ENCODE measurements at places on chromosomes 4 and X.

GRCh38 chrX:30812326-30812725, 76.7 kb downstream of the TAB3 start:
- DNase-seq: no peak

DNA sequence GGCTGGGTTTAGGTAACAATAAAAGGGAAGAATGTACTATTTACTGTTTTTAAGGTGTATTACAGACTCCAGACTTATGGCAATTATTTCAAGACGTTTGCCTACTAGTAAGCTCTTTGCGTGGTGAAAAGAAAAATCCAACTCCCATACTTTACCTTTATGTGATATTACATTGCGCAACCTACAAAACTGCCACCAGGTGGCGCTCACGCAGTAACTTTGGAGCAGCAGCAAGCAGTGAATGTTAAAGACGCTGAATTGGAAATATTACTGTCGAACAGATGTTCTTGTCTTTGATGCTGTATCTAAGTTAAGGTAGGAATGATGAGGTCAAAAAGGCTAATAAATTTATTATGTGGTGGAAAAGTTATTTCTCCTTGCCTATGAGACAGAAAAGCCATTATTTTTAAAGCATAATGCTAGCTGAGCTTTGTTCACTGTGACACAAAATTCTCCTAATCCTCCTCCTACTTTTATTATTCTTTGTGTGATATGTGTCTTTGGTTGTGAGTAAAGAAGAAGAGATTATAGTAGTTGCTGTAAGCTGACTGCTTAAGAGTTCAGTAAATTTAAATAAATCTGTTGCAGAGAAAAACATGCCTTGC, 1099.8 kb upstream of the TENM3 start:
- DNase-seq: peak; percentile 77

DNA sequence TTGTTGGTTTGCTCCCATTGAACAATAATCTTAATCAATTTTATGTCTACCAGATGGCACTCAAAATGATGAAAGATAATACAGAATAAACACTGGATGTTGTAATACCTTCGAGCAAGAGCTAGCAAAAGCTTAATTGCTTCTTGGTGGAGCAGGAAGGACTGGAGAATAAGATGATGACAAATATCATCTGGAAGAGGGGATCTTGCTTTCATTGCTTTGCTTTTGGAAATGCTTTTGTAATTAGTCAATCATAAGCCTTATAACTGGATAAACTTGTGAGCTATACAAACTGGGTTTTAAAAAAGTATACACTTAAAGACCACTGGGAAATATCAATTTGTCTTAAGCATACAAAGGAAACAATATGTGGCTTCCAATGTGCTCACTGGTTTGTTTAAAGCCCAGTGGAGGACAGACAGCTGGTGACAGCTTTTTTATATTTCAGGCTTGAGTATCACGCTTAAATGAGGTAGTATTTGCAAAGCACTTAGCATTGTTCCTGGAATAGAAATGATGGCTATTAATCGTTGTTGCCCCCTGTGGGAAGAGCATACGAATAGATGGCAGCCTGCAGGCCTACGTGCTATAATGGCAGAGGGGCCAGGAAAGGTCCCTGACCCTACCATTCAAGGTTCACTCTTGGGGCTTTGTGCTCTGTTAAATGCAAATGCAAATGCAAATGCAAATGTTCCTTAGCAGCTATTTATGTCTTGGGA, 61.2 kb downstream of the TMEM150C start:
- no peak for DNase-seq

DNA sequence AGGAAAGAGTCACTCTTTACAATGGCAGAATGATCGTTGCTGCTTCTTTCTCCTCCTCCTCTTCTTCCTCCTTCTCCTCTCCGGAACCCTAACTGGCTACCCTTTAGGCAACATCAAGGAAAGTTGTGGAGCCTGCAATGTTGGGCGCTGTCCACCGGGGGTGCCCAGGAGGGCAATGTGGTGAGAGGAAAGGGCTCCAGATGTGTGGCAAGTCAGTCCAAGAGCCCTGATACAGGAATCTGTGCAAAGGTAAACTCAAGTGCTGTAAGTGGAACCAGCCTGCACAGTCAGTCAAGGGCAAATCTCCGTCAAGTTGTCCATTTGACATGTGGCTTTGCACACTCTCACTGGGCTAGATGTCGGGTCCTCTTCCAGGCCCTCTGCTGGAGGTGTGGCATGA, 2.8 kb downstream of the RTL5 start:
- DNase-seq: no peak

GRCh38 chr4:130422261-130422660, 1326.3 kb downstream of the C4orf33 start:
- no peak for DNase-seq

DNA sequence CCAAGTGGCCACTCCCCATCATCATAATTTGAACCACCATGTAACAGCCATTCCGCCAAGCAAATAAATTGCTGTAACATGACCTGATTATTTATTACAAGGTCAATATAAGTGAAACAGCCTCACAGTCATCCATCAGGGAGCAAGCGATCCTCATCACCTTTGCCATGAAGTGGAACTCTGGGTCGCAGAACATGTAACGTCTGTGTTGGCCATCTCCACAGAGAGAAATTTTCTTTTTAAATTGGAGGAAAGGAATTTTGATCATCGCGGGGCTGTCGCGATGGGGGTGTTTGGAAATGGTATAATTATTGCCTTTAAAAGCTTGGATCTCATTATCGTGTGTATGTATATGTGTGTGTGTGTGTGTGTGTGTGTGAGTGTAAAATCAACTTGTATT, 90.2 kb downstream of the SHOX start:
- DNase-seq: no peak

GRCh38 chrX:10990976-10991375, 120.2 kb upstream of the HCCS start:
- DNase-seq: no peak

- DNase-seq: no peak
Observed at GRCh38 chrX:102599951-102600579, 750 bp downstream of the ARMCX5 start.

- DNase-seq: no peak
Observed at GRCh38 chrX:36869457-36869856, 138.7 kb upstream of the FAM47C start.

- DNase-seq: no peak
Observed at GRCh38 chrX:72125331-72126047, 6.2 kb downstream of the RTL5 start.

GRCh38 chrX:51098046-51098445, 187.5 kb downstream of the BMP15 start:
- DNase-seq: no peak

DNA sequence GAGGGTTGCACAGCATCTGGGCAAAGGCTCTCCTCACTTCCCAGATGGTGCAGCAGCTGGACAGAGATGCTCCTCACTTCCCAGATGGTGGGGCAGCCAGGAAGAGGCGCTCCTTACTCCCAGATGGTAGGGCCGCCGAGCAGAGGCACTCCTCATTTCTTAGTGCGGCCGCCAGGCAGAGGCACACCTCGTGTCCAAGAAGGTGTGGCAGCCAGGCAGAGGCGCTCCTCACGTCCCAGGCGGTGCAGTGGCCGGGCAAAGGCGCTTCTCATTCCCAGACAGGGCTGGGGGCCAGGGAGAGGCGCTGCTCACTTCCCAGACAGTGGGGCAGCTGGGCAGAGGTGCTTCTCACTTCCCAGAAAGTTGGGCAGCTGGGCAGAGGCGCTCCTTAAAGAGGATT, 48.8 kb downstream of the ZNF732 start:
- no peak for DNase-seq

- no peak for DNase-seq
Observed at GRCh38 chr4:55762819-55763218, 56.8 kb upstream of the EXOC1L start.

DNA sequence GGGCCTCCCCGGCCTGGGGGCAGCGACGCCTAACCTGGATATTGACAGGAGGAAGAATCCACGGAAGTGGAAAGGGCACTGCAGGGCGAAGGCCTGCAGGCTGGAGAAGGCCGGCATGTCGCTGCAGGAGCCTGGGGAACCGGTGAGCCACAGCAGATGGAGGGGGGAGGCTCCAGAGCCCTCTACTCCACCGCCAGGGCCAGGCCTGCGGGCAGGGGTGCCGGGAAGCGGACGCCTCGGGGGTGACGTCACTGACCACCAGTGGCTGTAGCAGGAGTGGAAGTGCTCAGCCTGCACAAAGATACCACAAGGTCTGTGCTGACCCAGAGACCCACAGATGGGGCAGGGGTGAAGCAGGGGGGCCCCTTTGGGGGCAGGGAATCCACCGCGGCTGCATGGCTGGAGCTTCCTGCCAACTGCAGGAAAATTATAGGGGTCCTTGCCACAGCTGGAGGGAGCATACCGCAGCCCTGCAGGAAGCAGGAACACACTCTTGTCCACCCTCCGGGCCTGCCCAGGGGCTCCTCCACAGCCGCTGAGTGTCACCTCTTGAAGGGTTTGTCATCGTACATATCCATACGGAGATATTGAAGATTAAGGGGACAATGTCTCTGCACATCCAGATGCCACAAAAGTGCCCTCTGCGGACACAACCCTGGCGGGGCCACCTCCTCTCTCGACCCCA, 7.6 kb upstream of the HTRA3 start:
- DNase-seq: no peak

- no peak for DNase-seq
Observed at GRCh38 chr4:57124145-57124544, 14.0 kb upstream of the IGFBP7 start.
